ENCODE measurements at places on chromosomes 5 and 9. TPM values are rescaled to one million over a fixed set of nuclear protein-coding genes. Genes with fewer than 3 reads are reported as not detected.

GRCh38 chr5:131114754-131115153 lies 50.3 kb downstream of the HINT1 start:
- no peak for DNase-seq

DNA sequence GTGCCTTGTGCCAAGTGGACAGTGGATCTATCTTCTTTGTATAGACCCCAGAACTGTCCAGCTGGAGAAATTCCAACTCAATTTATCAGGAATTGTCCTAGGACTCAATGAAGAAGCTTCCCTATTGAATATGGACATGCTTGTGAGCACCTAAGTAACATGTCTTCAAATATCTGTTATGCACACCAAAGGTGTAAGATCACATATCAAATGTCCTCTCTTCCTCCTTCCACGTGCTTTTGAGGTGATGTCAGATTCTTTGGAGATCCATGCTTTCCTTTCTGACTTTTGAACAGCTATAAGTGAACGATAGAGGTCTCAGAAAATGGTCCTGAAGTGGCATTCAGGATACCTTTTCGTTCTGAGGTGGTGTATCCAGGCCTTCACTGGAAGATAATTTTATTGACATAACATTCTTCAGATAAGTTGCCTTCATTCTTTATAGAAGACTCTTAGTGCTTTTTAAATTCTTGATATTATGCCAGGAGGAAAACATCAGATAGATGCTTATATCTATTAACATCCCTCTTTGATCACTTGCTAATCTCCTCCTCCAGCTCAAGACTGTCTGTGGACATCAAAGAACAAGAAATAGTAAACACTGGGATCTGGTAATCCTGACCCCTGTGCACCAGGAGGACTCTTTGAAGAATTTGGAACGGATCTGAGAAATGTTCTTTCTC lies 246.4 kb downstream of the SMARCA2 start:
- no peak for DNase-seq

Gene TXNDC8
- polyA plus RNA-seq, result not detected

Gene HSD17B3
- polyA plus RNA-seq, result not detected

Gene SLCO6A1
- polyA plus RNA-seq, result not detected

Measured in naive B cell (primary cell).